ENCODE measurements at places on chromosomes 16 and 17. TPM values are rescaled to one million over a fixed set of nuclear protein-coding genes. Genes with fewer than 3 reads are reported as not detected.

DNA sequence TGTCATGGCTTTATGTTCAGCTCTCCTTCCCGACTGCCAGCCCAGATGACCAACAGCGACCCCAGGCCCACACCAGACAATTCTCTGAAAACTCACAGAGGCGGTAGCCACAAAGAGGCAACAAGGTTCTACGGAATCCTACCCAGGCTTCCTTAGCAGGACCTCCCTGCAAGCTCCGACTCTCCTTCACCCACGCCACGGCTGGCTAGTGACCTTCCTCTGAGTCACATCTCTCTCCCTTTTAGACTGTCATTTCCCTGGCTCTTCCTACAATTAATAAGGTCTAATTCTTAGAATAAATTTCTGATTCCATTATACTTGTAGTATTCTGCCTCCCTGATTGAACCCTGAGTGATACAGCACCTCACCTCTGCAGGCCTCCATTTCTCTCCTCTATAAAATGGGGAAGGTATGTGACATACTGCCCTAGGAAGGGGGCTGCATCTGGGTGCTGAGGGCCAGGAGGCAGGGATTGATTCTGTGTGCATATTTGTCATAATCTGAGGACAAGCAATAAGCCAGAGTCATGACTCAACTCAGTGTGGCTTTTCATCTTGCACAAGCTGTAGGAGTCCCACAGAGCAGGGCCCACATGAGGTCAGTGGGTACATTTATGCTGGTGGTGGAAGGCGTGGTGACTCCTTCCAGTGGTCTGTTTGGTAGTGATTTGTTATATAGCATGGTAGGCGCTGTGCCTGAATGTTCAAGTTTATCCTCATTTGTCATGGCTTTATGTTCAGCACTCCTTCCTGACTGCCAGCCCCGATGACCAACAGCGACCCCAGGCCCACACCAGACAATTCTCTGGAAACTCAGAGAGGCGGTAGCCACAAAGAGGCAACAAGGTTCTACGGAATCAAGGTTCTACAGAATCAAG, 46.2 kb downstream of the SMPD3 start:
- DNase-seq: no peak
- peaks cover 21% of the 10 kb centered on the region for H3K27me3 ChIP-seq
- H3K4me3 ChIP-seq: no peak overlapping the region
- H3K4me1 ChIP-seq: peaks cover 25% of the 10 kb centered on the region
- H3K27ac ChIP-seq: no peak overlapping the region

DNA sequence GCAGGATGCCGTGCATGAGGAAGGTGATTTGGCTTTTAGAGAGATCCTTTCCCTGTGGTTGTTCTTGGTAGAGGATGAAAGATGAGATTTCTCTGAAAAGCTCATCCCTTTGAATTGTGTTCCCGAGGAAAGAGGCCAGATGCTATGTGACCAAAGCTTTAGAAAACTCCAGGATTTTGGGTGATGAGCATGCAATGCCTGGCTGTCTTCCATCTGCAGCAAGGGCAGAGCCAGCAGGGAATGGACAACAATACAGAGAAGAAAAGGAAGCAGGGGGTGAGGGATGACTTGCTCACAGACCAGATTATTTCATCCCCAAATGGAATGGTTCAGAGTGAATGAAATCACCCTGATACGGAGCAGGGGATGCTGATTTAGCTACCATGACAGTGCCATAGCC, 949.7 kb upstream of the EEF2KMT start:
- H3K4me1 ChIP-seq: no peaks in the 10 kb centered on the region
- no peak overlapping the region for H3K27ac ChIP-seq
- DNase-seq: no peak
- no peaks in the 10 kb centered on the region for H3K27me3 ChIP-seq

Gene CHST6
- total RNA-seq: not detected

Gene ZNF778
- total RNA-seq: 9.3 TPM

DNA sequence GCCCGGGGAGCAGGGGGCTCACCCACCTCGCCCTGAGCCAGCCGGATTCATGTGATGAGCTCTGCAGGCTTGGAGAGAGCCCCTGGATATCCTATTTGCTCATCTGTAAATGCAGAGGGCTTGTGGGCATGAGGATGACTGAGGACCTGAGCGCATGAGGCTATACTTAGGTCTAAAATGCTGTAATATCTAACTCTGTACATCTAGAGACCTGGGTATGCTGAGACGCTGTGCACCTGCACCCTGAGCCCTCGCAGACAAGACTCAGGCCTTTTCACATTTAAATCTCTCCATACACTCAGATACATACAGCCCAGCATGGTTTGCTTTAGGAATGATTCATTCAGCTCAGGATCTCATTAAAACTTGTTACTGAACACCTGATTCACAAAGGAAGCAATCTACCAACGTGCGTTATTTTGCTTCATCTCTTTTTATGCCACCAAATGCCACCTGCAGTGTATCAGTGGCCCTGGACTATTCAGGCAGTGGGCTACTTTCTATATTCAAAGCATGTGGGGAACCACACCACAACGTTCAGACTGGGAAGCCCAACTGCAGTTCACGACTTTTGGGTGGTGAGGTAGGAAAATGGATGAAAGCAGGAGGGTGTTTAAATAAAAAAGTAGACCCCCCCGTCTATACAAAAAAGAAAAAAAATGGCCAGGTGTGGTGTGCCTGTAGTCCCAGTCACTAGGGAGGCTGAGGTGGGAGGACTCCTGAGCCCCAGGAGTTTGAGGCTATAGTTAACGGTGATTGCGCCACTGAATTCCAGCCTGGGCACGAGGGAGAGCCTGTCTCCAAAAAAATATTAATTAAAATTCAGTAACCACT, 12.0 kb downstream of the USP7 start:
- no peak overlapping the region for H3K4me3 ChIP-seq
- DNase-seq: no peak
- peaks cover 83% of the 10 kb centered on the region for H3K4me1 ChIP-seq
- H3K27ac ChIP-seq: peak overlapping the region; percentile 33

DNA sequence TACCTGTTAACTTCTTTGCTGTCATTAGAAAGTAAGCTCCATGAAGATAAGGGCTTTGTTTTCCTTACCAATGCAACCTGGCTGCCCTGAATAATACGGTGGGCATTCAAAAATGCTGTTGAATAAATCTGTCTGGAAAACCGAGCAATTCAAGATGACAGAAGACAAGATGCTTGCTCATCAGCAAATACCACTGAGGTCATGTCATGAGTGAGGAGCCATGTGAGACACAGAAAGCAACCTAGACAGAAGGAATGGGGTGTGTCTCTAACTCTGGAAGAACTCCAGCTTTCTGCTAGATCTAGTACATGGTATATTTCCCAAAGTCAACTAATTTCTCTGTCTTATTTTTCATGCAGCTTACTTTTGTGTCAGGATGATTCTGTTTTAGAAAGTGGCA, 64.2 kb downstream of the STH start:
- no peak for DNase-seq
- H3K4me1 ChIP-seq: peaks cover 5% of the 10 kb centered on the region
- peaks cover 34% of the 10 kb centered on the region for H3K36me3 ChIP-seq
- no peak overlapping the region for H3K4me3 ChIP-seq
- no peaks in the 10 kb centered on the region for H3K27me3 ChIP-seq

Gene KRTAP4-6
- not detected for total RNA-seq

GRCh38 chr17:82944990-82945389, 105.2 kb upstream of the ZNF750 start:
- H3K4me3 ChIP-seq: no peak overlapping the region
- DNase-seq: no peak

- no peaks in the 10 kb centered on the region for H3K36me3 ChIP-seq
- peaks cover 18% of the 10 kb centered on the region for H3K27me3 ChIP-seq
- no peak overlapping the region for H3K27ac ChIP-seq
- DNase-seq: no peak
- H3K4me3 ChIP-seq: no peak overlapping the region
Observed at GRCh38 chr17:27244491-27245223, 49.3 kb upstream of the WSB1 start.

DNA sequence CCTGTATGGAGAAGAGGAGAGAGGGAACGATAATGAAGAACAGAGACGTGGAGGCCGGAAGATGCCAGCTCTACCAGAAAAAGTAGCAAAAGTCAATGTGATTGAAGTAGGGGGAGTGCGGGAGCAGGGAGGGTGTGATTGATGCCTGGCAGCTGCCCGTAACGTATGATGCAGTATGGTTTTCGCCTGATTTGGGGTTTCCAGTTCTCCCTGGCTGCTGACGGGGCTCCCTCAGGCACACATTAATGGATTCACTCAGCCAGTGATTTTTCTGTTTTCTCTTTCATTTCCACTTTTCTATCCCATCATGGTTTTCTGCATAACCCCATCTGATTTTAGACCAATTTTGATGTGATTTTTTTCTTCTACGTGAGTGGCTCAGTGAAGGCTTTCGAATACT, 62.1 kb downstream of the PRKCA start:
- H3K27ac ChIP-seq: peak overlapping the region; percentile 57
- peak overlapping the region; percentile 22 for H3K4me3 ChIP-seq
- no peak for DNase-seq
- H3K27me3 ChIP-seq: no peaks in the 10 kb centered on the region
- peaks cover 10% of the 10 kb centered on the region for H3K36me3 ChIP-seq

DNA sequence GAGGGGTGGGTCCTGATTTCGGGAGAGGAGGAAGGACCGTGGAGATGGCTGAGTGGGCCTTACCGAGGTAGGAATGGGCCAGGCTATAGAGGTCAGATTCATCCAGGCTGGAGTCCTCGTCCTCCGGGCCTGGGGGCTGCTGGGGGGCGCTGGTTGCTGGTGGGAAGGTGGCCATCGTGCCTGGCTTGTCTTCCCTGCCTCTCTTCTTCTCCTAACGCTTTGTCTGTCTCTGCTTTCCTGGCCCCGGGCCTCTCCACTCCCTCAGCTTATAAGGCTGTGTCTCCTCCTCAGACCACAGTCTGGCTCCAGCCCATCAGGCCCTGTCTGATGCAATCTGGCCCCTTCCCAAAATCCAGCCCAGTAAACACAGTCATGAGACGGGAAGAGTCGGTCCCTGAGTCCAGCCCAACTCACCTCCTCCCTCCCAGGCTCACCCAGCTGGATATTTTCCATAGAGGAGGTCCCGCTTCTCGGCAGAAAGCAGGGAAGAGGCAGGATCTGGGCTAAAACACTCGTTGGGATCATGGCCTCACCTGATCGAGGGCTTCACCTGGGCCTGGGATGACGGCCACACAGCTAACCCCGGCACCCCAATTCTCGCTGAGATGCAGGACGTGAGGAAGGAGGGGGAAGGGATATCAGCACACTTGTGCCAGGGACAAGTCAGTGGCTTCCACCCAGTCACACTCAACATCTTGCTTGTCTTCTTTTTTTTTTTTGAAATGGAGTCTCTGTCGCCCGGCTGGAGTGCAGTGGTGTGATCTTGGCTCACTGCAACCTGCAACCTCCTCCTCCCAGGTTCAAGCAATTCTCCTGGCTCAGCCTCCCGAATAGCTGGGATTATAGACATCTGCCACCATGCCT, at the start of gene NUPR1:
Gene NUPR1 (minus strand): TSS at position 242 of the 864 bp plus-strand sequence. CDS start 67 bp downstream, at position 175.
- no peaks in the 10 kb centered on the region for H3K36me3 ChIP-seq
- H3K27me3 ChIP-seq: no peaks in the 10 kb centered on the region
- H3K4me3 ChIP-seq: no peak within 1 kb of the TSS
- no peak within 1 kb of the TSS for H3K27ac ChIP-seq
- no peak for DNase-seq

Gene KRT36
- not detected for total RNA-seq

DNA sequence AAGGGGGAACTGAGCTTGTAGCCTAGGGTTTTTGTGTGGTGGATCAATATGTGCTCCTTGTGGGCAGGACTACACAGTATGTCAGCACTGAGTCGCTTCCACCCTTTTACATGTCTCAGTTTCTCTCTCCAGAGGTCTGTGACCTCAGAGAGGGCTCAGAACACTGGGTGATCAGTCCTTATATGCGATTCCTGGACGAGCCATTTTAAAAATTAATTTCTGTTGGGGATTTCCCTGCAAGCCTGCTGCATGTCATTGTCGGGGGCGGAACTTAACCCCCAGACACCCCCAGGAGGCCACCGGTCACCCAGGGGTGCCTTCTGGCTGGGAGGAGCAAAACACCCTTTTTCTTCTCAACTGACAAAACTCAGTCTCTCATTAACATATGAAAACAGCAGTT, 14.1 kb downstream of the DHRS7B start:
- H3K4me1 ChIP-seq: peaks cover 2% of the 10 kb centered on the region
- H3K27me3 ChIP-seq: no peaks in the 10 kb centered on the region
- no peak for DNase-seq
- H3K27ac ChIP-seq: no peak overlapping the region
- H3K36me3 ChIP-seq: peaks cover 24% of the 10 kb centered on the region

DNA sequence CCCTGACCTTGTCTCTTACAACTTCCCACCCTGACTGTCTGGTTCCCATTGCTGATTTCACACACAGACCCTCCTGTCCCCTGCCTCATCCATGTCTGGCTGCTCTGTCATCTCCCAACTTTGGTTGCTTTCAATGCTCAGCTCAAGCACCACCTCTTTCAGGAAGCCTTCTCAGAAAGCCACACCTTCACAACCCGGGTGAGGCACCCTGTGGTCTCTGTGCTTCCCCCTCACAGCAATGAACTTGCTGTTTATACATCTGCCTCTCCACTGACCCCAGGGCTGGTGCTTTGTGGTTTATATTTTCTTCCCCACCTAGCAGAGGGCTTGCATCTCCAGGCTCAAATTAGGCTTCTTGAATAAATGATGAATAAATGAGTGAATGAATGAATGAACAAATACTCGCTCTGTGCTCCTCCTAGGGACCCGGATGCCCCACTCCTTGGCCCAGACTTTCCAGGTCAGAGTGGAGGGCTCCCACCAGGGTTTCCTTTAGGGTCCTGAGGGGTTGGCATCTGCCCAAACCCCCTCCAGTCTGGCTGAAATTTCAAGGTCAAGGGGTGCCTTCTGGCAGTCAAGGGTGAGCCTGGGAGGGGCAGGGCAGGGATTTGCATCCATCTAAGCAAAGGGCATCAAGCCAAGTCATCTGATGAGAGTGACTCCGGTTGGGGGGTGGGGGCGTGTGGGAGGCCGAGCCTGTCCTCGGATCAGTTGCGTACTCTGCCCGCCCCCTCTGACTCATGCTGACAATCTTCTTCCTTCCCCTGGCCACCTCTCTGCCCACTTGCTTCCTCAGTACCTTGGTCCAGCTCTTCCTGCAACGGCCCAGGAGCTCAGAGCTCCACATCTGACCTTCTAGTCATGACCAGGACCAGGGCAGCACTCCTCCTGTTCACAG, at the start of gene ITGAX:
Gene ITGAX (plus strand): TSS at position 783 of the 898 bp plus-strand sequence. CDS start 79 bp downstream, at position 862.
- peaks cover 9% of the 10 kb centered on the region for H3K36me3 ChIP-seq
- peak within 1 kb of the TSS; percentile 93 for H3K27ac ChIP-seq
- no peaks in the 10 kb centered on the region for H3K27me3 ChIP-seq
- H3K4me3 ChIP-seq: peak within 1 kb of the TSS; percentile 45

Gene CACNG5
- total RNA-seq: not detected

DNA sequence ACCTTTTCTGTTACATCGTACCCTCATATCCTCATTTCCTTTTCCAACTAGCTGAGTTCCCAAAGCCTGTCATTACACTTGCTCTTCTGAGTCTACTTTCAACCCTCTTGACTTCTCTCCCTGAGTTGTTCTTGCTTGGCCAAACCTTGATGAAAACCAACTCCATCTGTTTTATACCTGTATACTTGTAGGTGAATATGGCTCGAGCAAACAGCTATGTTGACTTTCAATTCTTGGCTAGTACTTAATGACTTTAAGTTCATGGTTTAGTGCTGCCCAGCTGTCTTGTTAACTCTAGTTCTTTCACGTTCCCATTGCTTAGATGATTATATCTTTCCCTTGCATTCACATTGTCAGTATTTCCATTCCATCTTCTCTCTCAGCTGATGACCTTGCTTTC, 14.8 kb downstream of the TANC2 start:
- DNase-seq: no peak
- H3K4me1 ChIP-seq: no peaks in the 10 kb centered on the region
- no peaks in the 10 kb centered on the region for H3K27me3 ChIP-seq
